ENCODE measurements at places on chromosomes 7 and 10. TPM values are rescaled to one million over a fixed set of nuclear protein-coding genes. Genes with fewer than 3 reads are reported as not detected.

GRCh38 chr7:39529582-39529981, 36.6 kb upstream of the YAE1 start:
- H3K4me1 ChIP-seq, result no peaks in the 10 kb centered on the region
- H3K4me3 ChIP-seq, result no peak overlapping the region
- H3K27ac ChIP-seq, result no peak overlapping the region
- no peaks in the 10 kb centered on the region for H3K36me3 ChIP-seq
- H3K27me3 ChIP-seq, result no peaks in the 10 kb centered on the region
- DNase-seq, result no peak

GRCh38 chr10:34713875-34714274, 101.2 kb downstream of the PARD3 start:
- peak overlapping the region; percentile 51 for H3K27ac ChIP-seq
- H3K4me1 ChIP-seq, result peaks cover 71% of the 10 kb centered on the region
- H3K36me3 ChIP-seq, result no peaks in the 10 kb centered on the region
- H3K27me3 ChIP-seq, result no peaks in the 10 kb centered on the region
- no peak overlapping the region for H3K4me3 ChIP-seq

DNA sequence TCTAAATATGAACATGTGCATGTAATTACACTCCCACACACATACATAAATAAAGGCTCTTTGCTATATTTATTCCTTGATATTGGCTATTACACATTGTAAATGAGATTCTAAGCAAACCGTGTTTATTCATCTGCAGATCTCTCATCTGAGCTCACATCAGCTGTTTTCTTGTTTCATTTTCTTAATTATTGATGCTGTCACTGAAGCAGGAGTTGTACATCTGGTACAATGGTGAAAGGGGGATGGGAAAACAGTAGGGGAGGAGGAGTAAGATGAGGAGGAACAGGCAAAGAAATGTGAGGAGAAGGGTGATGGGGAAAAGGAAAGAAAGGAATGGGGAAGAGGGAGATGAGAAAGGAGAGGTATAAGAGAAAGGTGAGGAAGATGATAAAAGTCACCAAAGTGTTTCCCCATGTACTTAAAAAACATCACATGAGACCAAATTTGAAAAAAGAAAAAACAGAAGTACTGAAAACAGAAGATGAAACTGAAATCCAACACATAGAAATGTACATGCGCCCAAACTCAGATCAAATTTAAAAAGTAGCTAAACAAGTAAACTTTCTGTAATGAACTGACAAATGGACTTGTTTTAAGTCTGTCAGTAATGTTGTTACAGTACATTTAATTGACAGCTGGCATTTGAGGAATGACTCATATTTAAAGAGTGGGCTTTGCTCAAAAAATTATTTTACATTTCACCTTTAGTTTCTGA, 472.2 kb downstream of the ARL4A start:
- no peak for DNase-seq
- H3K27me3 ChIP-seq, result no peaks in the 10 kb centered on the region
- H3K36me3 ChIP-seq, result no peaks in the 10 kb centered on the region

DNA sequence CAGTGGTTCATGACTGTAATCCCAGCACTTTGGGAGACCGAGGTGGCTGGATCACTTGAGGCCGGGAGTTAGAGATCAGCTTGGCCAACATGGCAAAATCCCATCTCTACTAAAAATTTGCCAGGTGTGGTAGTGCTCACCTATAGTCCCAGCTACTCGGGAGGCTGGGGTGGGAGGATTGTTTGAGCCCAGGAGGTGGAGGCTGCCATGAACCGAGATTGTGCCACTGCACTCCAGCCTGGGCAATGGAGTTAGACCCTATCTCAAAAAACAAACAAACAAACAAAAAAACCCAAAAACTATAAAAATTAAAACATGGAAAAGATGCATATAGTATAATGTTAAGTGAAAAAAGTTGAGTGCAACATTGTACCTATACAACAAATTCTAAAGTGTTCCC, 81.4 kb downstream of the AKR1D1 start:
- H3K36me3 ChIP-seq, result no peaks in the 10 kb centered on the region
- H3K27me3 ChIP-seq, result no peaks in the 10 kb centered on the region
- DNase-seq, result no peak

DNA sequence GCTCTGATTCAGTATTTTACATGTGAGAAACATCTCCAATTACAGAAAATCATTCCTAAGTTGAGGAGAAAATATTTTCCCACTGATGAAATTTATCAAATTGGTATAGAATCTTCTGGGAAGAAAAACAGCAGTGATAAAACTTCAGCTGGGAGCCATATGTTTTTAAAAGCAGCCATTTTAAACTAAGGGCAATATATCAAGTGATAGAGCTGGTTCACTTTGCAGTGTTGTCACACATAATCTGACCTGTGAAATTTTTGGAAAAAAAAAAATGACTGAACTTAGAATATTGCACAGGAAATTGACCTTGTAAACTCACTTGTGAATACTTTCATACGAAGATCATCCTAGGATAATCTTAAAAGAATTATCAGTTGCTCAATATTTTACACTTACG, 10.5 kb upstream of the EZH2 start:
- H3K36me3 ChIP-seq, result no peaks in the 10 kb centered on the region
- H3K27me3 ChIP-seq, result peaks cover 7% of the 10 kb centered on the region
- DNase-seq, result no peak

DNA sequence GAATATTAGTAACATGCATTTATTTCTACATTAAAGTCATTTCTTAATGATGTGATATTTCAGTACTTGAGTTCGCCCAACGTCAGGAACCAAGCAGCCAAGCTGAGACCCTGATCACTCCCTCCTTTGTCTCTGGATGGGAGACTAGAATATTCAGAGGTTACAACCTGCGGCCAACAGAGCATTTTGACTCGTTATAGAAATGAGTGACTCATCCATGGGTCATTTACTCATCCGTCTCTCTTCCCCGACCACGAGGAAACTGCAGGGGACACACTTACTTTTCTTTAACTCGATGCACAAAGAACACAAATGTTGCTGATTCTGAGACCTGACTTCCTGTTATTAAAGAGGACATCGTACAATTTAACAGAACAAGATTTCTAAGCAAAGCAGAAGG, 343.3 kb downstream of the FRMD4A start:
- H3K27me3 ChIP-seq, result no peaks in the 10 kb centered on the region
- peaks cover 63% of the 10 kb centered on the region for H3K4me1 ChIP-seq
- peak; percentile 68 for DNase-seq
- H3K27ac ChIP-seq, result peak overlapping the region; percentile 51

DNA sequence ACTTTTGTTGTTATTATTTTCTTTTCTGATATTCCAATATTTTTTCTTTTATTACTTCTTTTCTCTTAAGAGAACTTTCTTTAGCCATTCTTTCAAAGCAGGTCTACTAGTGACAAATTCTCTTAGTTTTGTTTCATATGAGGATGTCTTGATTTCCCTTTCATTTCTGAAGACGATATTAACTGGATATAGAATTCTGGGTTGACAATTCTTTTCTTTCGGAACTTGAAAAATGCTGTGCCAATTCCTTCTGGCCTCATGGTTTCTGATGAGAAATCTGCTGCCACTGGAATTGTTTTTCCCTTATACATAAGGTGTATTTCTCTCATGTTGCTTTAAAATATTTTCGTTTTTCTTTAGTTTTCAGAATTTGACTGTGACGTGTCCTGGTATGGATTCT, 97.0 kb upstream of the KIF5B start:
- no peak overlapping the region for H3K27ac ChIP-seq
- H3K27me3 ChIP-seq, result no peaks in the 10 kb centered on the region
- no peaks in the 10 kb centered on the region for H3K36me3 ChIP-seq
- no peak overlapping the region for H3K4me3 ChIP-seq
- peaks cover 23% of the 10 kb centered on the region for H3K4me1 ChIP-seq
- DNase-seq, result no peak

DNA sequence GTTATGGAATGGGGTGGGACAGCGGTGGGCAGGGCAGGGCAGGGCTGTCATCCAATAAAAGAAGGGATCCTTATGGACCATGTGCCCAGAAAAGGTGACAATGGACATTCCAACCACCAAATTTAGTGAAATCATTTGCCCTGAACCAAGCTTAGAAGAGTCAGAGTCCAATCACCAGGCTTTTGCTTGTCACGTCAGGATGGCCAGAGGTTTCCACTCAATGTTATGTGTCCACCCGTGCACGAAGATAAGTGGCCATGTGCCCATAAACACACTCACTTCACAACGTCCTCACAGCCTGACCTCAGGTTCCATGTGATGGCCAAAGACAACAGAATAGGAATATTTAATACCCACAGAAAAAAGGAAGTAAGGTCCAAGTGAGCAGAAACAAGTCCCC, 36.6 kb upstream of the PLPP4 start:
- H3K27me3 ChIP-seq, result no peaks in the 10 kb centered on the region
- H3K4me3 ChIP-seq, result no peak overlapping the region
- no peak for DNase-seq
- no peaks in the 10 kb centered on the region for H3K36me3 ChIP-seq
- peaks cover 46% of the 10 kb centered on the region for H3K4me1 ChIP-seq
- H3K27ac ChIP-seq, result no peak overlapping the region

Gene MMD2
- total RNA-seq, result not detected

Gene WNT8B
- not detected for total RNA-seq

Gene SRPK2
- 32.2 TPM for total RNA-seq

Gene CALML3
- not detected for total RNA-seq

Gene SH2B2
- total RNA-seq, result 83.1 TPM

Data from SJSA1 (cell line).